Endothelial cell (in vitro differentiated cells): ENCODE measurements at places on chromosomes 12 and 14.

- DNase-seq: peak; percentile 6
These were observed 117.1 kb upstream of the FRMD6 start for GRCh38 chr14:51534610-51535011.

GRCh38 chr14:68632054-68632895, 160.6 kb downstream of the ZFP36L1 start:
- no peak for DNase-seq

DNA sequence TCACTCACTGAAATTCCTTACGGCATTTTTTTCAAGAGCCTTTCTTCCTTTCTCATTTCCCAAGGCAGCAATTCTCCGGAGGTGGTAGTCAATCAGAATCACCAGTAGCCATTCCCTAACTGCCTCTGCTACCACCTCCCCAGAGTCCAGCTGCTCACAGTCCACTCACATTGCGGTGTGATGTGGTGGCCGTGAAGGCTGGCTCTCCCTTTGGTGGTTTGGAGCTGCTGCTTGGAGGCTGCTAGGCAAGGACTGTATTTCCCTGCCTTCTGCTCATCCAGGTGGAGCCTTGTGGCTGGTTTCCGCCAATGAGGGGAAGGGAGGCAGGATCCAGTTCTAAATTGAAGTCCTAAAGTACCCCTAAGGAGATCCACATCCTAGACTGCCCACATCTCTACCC, 222.0 kb downstream of the ANO2 start:
- DNase-seq: no peak

GRCh38 chr14:38904959-38905358, 198.1 kb downstream of the SEC23A start:
- DNase-seq: no peak

- no peak for DNase-seq
These were observed 103.6 kb upstream of the ESRRB start for GRCh38 chr14:76272349-76272748.

DNA sequence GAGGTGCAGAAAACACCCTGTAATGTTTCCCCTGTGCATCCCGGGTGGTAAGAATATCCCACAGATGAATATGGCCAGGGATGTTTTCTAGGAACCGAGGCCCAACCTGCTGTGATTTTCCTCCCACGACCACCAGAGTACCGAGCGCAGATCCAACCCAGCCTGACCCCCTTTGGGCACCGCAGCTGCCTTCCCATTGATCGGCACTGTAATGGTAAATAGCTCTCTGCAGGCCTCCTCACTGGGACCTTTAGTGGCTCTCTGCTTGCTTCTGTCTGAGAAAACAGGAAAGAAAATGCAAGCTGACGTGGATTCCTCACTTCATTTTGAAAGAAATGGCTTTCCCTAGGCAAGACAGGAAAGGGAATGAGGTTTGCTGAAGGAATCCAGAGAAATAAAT, 2.4 kb upstream of the RAB15 start:
- no peak for DNase-seq

GRCh38 chr14:44204061-44204835, 302.8 kb downstream of the FSCB start:
- DNase-seq: no peak

GRCh38 chr14:100735271-100735670, 8.6 kb downstream of the DLK1 start:
- DNase-seq: no peak

- no peak for DNase-seq
These were observed 1142.1 kb downstream of the FLRT2 start for GRCh38 chr14:86672080-86672479.

DNA sequence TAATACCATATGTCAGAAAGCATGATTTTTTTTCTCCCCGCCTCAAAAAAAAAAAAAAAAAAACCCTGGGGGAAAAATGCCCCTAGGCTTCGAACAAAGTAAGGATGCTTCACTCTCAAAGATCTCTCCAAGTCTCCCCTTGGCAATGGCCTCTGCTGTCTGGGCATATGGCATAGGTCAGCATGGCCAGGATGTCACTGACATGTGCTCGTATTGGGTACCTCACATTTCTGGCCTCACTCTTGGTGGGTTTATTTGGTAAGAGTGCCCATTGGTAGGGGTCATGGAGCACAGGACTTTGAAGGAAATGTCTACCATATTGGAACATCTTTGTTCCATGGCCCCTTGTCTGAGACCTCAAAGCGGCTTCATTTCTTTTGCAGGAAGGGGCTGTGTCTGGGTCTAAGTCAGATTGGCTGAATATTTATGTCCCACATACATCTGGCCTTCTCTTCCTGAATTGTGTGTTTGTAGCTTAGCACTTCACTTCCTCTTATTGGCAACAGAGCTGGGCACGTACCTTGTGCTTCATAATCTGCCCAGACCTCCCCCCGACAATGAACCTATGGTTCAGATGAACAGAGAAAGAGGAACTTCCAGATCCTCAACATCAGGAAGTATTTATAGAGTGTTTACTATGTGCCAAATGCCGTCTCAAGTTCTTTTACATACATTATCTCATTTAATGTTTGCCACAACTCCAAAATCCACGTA, 36.3 kb upstream of the OAS1 start:
- DNase-seq: no peak

- no peak for DNase-seq
These were observed 38.2 kb upstream of the CRADD start for GRCh38 chr12:93638954-93639353.

GRCh38 chr14:89201645-89202044, 215.4 kb downstream of the FOXN3 start:
- no peak for DNase-seq

DNA sequence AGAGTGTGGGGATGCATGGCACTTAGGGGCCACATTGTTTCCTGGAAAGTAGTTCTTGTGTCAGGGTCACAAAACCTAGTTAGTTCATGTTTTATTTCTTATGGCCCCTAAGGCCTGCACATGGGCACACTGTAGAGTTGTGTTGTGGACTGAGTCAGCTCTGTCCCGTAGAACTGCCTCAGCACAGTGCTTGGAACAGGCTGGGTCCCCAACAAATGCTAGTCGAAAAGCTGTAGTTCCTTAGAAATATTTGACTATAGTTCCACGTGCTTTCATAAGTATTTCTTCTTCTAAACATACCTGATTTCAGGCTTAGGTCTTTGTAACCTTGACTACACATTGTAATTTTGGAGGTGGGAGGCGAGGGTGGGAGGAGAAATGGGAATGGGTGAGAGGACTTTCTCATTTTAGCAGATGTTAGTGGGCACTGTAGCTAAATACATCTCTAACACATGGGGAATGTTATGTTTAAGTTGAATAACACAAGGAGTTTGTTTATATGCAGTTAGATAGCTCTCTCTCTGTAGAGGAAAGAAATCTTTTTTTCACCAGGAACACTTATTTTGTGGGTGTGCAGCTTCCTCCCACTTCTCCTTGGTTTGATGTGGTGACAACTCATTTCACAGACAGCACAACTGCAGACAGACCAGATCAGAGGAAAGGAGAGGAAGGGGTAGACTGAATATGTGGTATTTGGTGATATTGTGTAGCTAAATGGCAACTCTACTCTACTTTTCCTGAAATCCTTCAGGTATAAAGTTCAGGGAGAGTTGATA, 39.5 kb upstream of the DACT1 start:
- DNase-seq: no peak

DNA sequence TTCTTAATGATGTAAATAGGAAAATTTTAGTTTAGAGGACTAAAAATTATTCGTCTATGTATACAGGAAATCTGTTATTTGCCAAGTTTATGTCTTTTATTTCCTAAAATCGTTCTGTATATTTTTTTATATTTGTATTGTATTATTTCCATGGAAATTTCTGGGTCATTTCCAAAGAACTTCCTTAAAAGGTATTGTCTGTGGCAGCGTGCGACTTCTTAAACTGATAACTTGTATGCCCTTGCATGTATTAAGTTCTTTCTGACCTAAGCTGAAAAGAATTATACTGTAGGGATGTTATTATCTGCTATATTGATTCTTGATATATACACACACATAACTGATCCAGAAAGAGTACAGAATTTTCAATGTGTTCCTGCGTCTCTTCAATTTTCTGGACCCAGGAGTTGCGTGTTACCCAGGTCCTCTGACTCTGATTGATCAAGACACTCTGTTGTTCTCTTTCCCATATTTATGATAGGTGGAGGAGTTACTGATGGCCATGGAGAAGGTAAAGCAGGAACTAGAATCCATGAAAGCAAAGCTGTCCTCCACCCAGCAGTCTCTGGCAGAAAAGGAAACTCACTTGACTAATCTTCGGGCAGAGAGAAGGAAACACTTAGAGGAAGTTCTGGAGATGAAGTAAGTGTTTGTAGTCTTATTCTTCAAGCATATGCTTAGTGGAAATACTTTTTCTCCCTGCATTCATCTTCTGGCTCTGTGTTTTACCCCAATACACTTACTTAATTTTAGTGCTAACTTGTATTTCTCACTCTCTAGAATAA, 298.5 kb downstream of the ERC1 start:
- DNase-seq: no peak

DNA sequence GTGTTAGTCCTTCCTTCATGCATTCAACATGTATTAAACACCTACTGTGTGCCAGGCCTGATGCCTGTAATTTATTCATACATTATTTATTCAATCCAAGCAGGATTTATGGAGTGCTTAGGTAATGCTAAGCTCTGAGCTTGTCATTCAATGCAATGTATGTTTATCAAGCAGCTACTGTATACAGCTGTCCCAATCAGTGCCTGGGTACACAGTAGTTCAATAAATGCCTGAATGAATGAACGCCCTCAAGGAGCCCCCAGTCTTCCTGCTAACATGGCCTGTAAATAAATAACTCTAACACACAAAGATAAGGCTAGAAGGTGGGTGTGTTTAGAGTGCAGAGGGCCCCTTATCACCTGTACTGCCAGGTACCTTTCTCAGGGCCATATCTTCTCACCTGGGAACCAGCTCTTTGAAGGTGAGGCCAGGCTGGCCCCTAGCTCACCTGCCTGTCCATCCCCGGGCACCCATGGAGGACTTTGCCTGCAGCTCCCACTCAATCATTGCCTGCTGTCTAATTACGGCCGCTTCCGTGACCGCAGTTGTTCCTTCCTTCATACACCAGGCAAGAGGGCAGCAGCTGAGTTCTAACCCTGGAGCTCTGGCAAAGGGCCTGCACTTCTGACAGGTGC, 20.0 kb upstream of the KDM2B start:
- no peak for DNase-seq

DNA sequence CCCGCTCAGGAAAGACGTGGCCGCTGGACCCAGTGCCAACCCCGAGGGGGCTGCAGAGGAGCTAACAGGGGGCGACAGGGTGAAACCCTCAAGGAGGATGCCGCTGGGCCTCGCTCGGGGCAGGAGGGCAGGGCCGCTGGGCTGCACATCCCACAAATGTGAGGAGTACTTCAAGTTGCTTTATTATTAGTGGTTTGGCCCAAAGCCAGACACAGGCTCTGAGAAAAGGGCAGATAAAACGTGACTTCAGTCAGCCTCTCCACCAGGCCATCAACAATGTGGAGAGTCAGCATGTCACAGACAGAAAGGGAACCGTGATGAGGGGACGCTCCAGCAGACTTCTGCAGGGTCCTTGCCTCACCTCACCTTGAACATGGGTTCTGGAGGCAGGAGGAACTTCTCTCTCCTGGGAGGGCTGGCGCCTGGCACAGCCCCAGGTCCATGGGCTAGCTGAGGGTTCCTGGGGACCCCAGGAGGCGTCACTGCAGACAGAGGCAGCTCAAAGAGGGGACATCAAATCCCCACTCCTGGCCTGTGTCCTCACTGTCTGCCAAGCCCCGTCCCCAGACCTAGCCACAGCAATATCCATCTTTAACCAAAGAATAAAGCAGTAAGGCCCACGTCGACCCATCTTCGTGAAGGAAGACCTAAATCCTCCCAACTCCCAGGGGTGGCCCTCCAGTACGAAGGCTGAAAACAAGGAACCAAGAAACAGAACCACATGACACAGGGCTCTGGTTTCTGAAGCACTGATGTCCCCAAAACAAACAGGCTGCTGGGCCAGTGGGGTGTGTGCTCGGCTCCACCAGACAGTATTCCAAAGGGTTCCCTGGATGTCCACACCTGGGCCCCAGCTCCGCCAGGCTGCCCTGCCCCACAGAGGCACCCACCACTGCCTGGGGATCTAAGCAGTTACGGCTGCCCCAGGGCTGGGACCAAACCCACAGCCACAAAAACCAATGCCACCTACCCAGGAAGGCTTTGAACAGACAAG, 35.1 kb downstream of the CCDC85C start:
- DNase-seq: no peak

DNA sequence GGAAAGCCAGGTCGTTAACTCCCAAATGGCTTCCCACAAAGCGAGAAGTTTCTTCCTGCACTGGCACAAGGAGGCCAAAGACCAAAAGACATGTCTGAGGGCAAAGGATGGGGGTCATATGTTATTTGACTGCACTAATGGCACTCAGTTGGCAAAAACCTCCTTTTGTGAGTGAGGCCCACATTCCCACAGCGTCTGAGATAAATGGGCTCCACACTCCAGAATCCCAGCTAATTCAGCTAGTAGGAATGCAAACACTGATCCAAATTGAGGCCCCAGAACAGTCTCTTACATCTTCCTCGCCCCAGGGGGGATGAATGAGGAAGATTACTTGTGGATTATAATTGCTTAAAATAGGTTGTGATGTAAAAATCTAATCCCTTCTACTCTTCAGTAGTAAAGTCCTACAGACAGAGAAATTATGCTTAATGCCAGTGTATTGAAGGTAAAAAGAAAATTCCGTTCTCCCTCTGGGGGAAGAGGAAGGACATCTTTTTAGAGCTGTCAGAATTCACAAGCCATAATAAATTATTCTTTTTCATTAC, 86.4 kb upstream of the PIWIL1 start:
- DNase-seq: no peak

- no peak for DNase-seq
These were observed 1.6 kb downstream of the BEGAIN start for GRCh38 chr14:100585448-100586152.

- DNase-seq: no peak
These were observed 60.2 kb upstream of the ATP2B1 start for GRCh38 chr12:89768586-89769482.

- DNase-seq: no peak
These were observed 35.3 kb downstream of the METAP2 start for GRCh38 chr12:95509300-95509699.

DNA sequence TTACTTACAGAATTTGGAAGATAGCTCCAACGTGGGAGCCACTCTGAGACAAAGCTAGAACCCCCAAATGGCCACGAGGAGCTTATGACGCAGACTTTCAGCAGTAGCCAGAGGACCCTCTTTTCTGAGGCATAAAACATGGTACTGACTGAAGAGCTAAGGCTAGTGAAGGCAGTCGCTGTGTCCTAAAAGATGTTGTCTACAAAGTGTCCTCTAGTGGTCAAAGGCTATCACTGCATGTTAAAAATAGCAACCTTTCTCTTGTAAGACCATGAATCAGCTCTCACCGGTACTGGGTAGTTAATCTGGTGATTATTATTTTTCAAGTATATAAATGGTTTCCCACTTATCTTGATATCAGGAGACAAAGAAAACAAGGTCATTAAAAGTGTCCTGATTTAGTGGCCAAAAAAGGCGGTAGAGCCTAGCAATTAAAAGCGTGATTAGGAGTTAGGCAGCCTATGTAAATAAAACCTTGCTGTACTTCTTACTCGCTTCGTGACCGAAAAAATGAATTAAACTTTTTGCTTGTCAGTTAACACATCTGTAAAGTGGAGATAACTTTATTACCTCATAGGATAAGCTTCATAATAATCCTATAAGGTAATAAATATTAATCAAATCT, 47.0 kb upstream of the LGR5 start:
- no peak for DNase-seq
